ENCODE measurements at places on chromosomes 4 and X. TPM values are rescaled to one million over a fixed set of nuclear protein-coding genes. Genes with fewer than 3 reads are reported as not detected.

Gene ADH6
- not detected for total RNA-seq

GRCh38 chr4:103719830-103720207, at the start of gene TACR3:
TACR3 (minus strand) TSS chr4:103719985; CDS start chr4:103719675, 310 bp downstream.
- no peak for DNase-seq

- no peak for DNase-seq
Observed at GRCh38 chr4:824461-825062, 1.4 kb downstream of the CPLX1 start.

Gene ZDHHC15
- total RNA-seq, result 0.13 TPM

DNA sequence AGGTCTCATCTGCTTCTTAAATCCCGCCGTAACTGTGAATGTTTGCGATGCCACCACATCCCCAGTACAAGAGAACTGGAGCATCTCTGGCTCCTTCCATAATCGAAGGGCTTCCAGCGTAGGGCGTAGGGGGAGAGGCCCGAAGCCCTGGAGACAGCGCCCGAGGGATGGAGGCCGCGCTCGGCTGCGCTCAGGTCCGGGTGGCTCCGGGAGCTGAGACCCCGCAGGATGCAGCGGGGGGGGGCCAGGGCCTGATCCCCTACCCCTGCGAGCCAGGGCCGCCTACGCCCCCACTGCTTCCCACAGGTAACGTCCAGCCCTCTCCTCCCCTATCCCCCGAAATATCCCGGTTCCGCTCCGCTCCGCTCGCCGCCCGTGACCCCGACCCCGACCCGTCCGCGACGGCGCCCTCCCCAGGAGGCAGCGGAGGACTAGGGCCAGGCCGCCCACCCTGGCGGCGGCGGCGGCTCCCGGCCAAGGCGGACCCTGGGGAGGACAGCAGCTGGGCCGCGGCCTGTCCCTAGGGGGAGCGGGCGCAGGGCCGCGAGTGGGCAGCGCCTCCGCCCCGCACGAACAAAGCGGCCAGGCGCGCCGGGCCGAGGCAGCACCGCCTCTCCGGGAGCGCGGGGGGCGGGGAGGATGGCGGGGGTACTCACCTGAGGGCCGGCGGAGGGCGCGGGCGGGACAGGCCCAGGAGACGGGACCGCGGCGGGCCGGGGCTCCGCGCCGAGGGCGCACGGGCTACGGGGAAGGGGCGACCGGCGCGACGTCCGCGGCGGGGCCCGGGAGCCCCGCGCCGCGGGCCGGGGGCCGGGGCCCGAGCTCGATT, 723 bp downstream of the WDFY3 start:
- DNase-seq, result no peak

Gene MAP7D2
- total RNA-seq, result 0.04 TPM

Gene SEC24D
- total RNA-seq, result 54.6 TPM
